ENCODE measurements at places on chromosomes 5 and 9.

DNA sequence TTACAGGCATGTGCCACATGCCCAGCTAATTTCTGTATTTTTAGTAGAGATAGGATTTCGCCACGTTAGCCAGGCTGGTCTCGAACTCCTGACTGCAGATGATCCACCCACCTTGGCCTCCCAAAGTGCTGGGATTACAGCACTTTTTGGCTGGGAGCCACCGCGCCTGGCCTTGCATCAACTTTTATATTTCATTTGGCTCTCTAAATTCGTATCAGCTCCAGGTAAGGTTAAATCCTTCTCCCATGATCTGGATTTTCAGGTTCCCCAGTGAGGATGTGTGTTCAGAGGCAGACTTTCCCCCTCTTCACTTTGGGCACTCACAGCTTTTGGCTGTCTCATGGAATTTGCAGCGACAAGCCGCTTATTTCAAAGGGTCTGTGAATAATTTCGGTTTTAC lies 16.8 kb upstream of the RNF38 start:
- DNase-seq = no peak

DNA sequence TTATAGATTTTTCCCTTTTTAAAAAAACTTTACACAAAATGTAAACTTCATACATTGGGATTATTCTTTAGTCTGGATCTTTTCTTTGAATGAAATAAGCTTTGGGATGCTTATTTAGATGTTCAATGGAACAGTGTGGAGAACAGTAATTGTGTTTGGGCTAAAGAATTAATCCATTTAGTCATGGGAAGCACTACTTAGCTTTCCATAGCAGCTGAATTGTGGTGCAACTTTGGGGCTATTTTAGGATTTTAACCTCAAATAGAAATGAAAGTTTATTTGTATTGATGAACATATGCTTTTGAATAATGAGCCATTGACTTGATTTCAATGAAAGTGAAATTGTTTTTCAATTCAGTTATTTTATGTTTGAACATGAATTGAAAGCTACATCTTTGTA lies 72.4 kb downstream of the ZCCHC7 start:
- no peak for DNase-seq

- DNase-seq = no peak
Observed at GRCh38 chr5:5638211-5638610, 215.7 kb downstream of the ICE1 start.

DNA sequence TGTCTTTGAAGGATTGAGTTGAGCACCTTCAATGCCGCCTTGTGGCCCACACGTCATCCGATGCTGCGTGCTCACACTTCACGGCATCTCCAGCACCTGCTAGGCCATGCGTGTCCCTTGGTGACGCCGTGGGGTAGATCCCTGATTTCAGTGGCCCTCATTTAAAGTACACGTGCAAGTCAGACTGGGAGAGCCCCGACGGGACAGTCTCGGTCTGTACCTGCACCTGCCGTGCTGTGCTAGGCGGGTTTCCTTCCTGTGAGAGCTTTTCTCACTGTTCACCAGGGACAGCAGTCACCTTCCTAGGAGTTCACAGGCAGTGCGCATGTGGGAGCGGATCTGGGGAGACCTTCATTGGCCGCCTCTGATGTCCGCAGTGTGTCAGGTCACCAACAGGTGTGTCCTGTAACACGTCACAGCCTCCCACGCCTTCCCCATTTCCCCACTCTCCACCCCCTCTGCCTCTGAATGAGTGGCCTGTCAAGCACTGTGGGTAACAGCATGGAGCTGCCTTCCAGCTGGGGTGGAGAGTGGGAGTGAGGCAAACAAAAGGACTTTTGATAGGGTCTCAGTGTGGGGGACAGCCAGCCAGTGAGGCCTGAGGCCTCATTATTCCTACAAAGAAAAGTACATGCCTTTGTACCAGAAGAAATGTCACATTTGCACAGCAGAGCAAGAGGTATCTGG lies 236.4 kb downstream of the FANCC start:
- no peak for DNase-seq

DNA sequence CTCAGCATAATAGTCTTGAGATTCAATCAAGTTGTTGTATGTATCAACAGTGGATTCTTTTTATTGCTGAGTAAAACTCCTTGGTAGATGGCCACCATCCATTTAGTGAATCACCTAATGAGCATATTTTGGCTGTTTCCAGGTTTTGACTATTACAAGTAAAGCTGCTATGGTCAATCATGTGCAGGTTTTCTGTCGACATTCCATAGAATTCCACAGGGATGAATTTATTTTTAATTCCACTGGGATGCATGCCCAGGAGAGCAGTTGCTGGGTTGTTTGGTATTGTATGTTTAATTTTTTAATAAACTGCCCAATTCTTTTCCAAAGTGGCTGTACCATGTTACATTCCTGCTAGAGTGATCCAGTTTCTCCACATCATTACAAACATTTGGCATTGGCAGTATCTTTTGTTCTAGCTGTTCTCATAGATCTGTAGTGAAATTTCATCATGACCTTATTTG lies 10.5 kb upstream of the S1PR3 start:
- no peak for DNase-seq

DNA sequence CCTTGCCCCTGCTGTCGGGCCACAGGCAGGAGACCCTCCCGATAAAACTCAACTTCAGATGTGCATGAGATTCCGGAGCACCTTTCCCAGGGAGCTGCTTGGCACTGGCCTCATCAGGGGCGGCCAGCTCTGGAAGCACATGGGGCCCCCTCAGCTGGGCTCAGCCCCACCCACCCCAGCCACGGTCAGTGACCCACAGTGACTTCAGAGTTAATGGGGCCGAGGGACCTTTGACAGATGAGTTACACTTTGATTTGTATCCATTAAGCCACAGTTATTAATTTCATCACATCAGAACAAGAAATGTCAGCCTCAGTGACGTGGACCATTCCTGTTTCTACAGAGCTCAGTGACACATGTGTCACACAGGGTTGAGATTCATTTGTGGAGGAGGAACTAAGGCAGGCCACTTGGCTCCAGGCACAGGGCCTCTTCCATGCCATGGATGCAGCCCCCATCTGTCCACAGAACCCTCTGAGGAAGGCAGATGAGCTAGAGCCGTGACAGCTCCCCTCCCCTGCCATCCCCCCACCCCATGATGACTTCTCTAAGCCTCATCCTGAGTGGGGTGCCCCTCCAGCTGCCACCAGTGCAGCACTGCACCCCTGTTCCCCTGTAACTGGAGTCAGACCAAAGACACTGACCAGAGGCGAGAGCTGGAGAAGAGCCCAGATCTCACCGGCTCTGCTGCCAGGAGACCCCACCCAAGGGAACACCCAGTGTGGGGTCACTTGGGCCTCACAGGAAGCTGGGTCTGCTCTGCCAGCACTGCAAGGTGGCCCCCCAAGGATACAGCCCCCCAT lies 69.4 kb upstream of the ADAMTS2 start:
- DNase-seq = no peak

- DNase-seq = no peak
Observed at GRCh38 chr9:137918331-137919094, 40.9 kb downstream of the CACNA1B start.

DNA sequence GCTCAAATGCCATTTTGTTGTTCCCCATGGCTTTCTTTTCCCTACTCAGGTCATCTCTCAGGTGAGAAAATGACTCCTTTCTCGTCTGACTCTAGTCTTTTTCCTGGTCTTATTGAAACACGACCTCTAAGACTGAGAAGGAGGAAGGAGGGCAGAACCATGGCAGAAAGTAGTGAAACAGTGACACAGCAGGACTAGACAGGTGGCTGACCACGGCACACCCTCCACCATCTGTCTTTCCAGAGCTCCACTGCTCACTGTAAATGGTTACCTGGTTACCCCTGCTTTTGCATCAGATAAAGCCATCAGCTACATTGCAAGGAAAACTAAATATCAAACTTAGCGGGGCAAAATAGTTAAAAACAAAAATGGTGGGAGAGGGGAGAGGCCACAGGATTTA lies 30.9 kb downstream of the NR4A3 start:
- no peak for DNase-seq

DNA sequence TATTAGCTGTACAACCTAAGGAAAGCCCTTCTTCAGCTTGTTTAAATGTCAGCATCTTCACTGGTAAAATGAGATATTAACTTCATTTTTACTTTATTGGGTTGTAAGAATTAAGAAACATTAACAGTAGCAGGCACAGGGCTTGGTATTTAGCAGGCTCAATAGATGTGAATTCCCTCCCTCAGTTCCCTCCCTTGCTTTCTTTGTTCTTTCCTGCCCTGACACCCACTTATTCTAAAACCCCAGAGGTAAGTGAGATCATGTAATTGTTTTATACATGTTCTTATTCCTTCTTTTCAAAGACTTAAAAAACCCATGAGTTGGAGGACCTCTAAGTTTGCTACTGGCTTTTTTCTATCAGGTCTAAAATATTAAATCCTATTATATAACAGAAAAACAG lies 73.3 kb upstream of the IFNK start:
- no peak for DNase-seq
